ENCODE measurements at places on chromosomes 3 and 15.

GRCh38 chr3:95311272-95311671 is 1248.4 kb downstream of the NSUN3 start:
- no peaks in the 10 kb centered on the region for H3K36me3 ChIP-seq
- no peaks in the 10 kb centered on the region for H3K27me3 ChIP-seq

GRCh38 chr3:113590983-113591382 is 58.6 kb downstream of the SIDT1 start:
- no peak overlapping the region for H3K4me3 ChIP-seq
- no peak for DNase-seq
- no peaks in the 10 kb centered on the region for H3K36me3 ChIP-seq
- H3K27ac ChIP-seq = no peak overlapping the region
- no peaks in the 10 kb centered on the region for H3K27me3 ChIP-seq

DNA sequence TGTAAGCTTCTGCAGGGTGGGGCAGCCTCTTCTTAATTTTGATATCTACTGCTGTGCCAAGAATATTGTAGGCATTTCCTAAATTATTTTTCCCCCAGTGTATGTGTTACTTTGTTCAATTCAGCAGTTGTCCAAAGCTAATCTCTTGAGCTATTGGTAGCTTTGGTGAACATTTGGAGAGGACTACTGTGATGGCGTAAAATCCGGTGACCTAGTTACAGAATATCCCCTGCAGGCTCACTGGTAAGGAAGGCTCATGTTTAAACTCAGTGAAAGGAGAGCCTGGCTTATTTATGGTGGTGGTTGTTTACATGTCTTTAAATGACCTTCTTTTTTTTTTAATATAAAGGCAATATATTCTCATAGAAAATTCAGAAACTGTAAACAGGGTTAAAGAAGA is 105.6 kb downstream of the LPP start:
- no peaks in the 10 kb centered on the region for H3K27me3 ChIP-seq
- H3K36me3 ChIP-seq = no peaks in the 10 kb centered on the region
- no peak for DNase-seq
- no peak overlapping the region for H3K27ac ChIP-seq
- no peak overlapping the region for H3K4me3 ChIP-seq

- DNase-seq = no peak
- no peak overlapping the region for H3K4me3 ChIP-seq
- no peaks in the 10 kb centered on the region for H3K4me1 ChIP-seq
- H3K27me3 ChIP-seq = no peaks in the 10 kb centered on the region
- no peaks in the 10 kb centered on the region for H3K36me3 ChIP-seq
These were observed 274.1 kb downstream of the OTOL1 start for GRCh38 chr3:161770484-161771386.

GRCh38 chr15:45441686-45442085 is 63.3 kb upstream of the GATM start:
- H3K27me3 ChIP-seq = no peaks in the 10 kb centered on the region
- no peak overlapping the region for H3K4me3 ChIP-seq
- peaks cover 4% of the 10 kb centered on the region for H3K4me1 ChIP-seq
- no peak overlapping the region for H3K27ac ChIP-seq

DNA sequence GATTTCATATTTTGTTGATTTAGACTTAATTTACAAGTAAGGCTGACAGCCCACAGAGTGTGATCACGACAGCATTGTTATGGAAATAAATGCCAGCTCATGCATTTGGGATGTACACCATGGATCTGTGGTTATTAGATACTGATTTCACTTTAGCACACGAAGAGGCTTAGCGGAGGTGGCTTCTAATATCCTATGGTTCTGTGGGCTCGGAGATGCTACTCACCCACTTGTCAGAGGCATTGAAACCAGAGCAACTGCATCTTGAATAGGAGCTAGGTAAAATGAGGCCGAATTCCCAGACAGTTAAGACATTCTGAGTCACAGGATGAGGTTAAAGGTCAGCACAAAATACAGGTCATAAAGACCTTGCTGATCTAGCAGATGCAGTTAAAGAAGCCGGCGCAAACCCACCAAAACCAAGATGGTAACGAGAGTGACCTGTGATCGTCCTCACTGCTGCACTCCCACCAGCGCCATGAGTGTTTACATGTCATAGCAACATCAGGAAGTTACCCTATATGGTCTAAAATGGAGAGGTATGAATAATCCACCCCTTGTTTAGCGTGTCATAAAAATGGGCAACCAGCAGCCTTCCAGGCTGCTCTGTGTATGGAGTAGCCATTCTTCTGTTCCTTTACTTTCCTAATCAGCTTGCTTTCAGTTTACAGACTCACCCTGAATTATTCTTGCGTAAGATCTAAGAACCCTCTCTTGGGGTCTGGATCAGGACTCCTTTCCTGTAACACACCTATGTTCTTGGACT is 117.5 kb downstream of the PGPEP1L start:
- peak; percentile 54 for DNase-seq
- peak overlapping the region; percentile 87 for H3K27ac ChIP-seq
- no peaks in the 10 kb centered on the region for H3K36me3 ChIP-seq
- H3K4me3 ChIP-seq = no peak overlapping the region
- peaks cover 12% of the 10 kb centered on the region for H3K4me1 ChIP-seq
- H3K27me3 ChIP-seq = no peaks in the 10 kb centered on the region

DNA sequence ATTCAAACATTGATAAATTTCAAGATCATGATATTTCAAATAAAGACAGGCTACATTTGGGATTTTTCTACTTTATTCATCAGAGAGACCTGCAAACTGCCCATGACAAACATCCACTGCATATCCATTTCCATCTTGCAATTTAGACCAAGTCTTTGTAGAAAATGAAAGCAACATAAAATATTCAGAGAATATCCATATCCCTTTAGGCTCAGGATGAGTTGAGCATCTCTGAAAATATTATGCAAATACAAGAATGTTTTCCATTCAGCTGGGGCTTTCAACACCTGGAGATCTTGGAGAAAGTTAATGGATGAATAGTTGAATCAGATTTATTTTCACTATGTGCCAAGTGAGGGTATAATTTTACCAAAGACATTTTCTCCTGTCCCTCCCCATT is 103.4 kb downstream of the TUSC7 start:
- no peaks in the 10 kb centered on the region for H3K36me3 ChIP-seq
- no peaks in the 10 kb centered on the region for H3K27me3 ChIP-seq
- H3K27ac ChIP-seq = no peak overlapping the region
- H3K4me3 ChIP-seq = no peak overlapping the region
- no peak for DNase-seq
- peaks cover 7% of the 10 kb centered on the region for H3K4me1 ChIP-seq

- no peak for DNase-seq
- no peak overlapping the region for H3K4me3 ChIP-seq
- H3K36me3 ChIP-seq = no peaks in the 10 kb centered on the region
- H3K27ac ChIP-seq = no peak overlapping the region
These were observed 76.4 kb upstream of the STT3B start for GRCh38 chr3:31456373-31456772.

- no peaks in the 10 kb centered on the region for H3K36me3 ChIP-seq
- H3K4me3 ChIP-seq = no peak overlapping the region
- DNase-seq = no peak
- peaks cover 7% of the 10 kb centered on the region for H3K4me1 ChIP-seq
- no peaks in the 10 kb centered on the region for H3K27me3 ChIP-seq
- no peak overlapping the region for H3K27ac ChIP-seq
These were observed 14.3 kb downstream of the BHLHE40 start for GRCh38 chr3:4993276-4994143.

GRCh38 chr3:53156368-53156834 is 4.6 kb upstream of the PRKCD start:
- H3K4me3 ChIP-seq = no peak overlapping the region
- no peak overlapping the region for H3K27ac ChIP-seq
- no peaks in the 10 kb centered on the region for H3K36me3 ChIP-seq
- peaks cover 28% of the 10 kb centered on the region for H3K4me1 ChIP-seq
- no peaks in the 10 kb centered on the region for H3K27me3 ChIP-seq

GRCh38 chr3:61631108-61631769 is 69.9 kb downstream of the PTPRG start:
- no peak for DNase-seq
- H3K27ac ChIP-seq = no peak overlapping the region
- H3K36me3 ChIP-seq = no peaks in the 10 kb centered on the region

DNA sequence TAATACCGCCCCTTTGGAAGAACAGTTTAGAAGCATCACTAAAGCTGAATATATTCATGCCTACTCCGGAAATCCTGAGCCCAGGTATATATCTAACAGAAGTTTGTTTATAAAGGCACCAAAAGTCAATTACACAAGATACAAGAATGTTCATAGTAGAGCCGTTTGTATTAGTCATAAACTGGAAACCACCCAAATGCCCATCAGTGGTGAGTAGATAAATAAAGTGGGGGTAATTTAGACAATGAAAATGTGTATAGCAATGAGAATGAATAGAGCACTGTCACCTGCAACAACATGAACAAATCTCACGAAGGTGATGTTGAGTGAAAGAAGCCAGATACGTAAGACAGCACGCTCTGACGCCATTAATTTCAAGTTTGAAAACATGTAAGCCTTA is 68.3 kb upstream of the GLCE start:
- no peak for DNase-seq
- H3K27ac ChIP-seq = no peak overlapping the region
- H3K4me3 ChIP-seq = no peak overlapping the region
- H3K4me1 ChIP-seq = no peaks in the 10 kb centered on the region

DNA sequence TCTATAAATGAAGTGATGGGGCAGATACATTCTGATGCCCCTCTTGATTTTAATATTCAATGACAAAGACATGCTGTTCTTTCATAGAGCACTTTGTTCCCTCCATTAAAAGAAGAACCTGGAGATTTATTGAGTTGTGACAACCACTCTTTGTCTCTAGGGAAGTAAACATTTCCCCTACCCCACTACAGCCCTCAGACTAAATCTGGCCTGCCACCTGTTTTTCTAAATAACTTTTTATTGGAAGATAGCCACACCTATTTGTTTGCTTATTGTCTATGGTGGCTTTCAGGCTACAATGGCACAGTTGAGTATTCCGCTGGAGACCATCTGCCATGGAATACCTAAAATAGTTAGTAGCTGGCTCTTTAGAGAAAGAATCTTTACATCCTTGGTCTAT is 41.2 kb upstream of the ZNF385D start:
- no peaks in the 10 kb centered on the region for H3K4me1 ChIP-seq
- no peak overlapping the region for H3K27ac ChIP-seq
- no peak overlapping the region for H3K4me3 ChIP-seq
- H3K36me3 ChIP-seq = no peaks in the 10 kb centered on the region
- DNase-seq = no peak

- no peaks in the 10 kb centered on the region for H3K36me3 ChIP-seq
- H3K4me3 ChIP-seq = no peak overlapping the region
- H3K4me1 ChIP-seq = no peaks in the 10 kb centered on the region
- no peak overlapping the region for H3K27ac ChIP-seq
- DNase-seq = no peak
- H3K27me3 ChIP-seq = no peaks in the 10 kb centered on the region
These were observed 233.2 kb upstream of the SEMA6D start for GRCh38 chr15:47484059-47484458.

- H3K4me3 ChIP-seq = no peak overlapping the region
- H3K4me1 ChIP-seq = no peaks in the 10 kb centered on the region
- no peaks in the 10 kb centered on the region for H3K36me3 ChIP-seq
- no peaks in the 10 kb centered on the region for H3K27me3 ChIP-seq
- peak; percentile 84 for DNase-seq
- no peak overlapping the region for H3K27ac ChIP-seq
These were observed 207.1 kb downstream of the TBC1D2B start for GRCh38 chr15:77870195-77871065.

DNA sequence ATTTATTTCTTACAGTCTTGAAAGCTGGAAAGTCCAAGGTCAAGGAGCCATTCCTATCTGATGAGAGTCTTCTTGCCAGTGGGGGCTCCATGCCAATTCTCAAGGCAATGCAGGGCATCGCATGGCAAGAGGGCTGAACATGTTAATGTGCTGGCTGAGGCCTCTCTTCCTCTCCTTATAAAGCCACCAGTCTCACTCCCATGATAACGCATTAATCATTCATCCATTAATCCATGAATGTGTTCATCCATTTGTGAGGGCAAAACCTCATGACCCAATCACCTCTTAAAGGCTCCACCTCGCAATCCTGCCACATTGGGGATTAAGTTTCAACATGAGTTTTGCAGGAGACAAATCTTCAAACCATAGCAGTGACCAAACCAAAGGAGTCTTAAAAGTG is 118.3 kb downstream of the PROS1 start:
- H3K27ac ChIP-seq = no peak overlapping the region
- H3K4me1 ChIP-seq = no peaks in the 10 kb centered on the region
- no peak for DNase-seq
- no peaks in the 10 kb centered on the region for H3K27me3 ChIP-seq

DNA sequence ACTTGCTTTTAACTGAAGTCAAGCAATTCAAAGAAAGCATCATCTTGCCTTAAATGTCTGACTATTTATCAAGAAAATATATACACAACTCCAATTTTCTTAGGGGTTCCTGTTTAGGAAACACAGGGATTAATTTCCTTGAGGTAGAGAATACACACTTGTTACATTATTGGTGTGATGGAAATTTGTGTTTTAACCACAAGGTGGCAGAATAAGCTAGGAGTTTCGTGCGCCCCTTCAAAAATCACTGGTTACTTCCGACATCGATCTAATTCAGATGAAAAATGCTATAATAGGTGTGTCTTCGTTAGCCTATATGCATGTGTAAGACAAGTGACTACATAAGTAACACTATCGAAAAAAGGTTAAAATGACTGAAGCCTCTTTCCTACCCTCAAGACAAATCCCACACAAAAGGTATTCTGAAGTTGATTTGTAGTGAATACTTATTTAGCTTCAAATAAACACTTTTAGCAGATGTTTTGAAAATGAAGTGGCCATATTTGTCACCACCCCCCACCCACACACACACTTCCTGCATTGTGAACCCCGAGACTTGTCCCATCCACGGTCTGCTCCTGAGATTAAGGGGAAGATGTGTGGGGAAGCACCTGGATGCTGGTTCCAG is 246.5 kb downstream of the ROBO1 start:
- peak; percentile 57 for DNase-seq
- H3K4me1 ChIP-seq = no peaks in the 10 kb centered on the region
- no peak overlapping the region for H3K4me3 ChIP-seq
- no peak overlapping the region for H3K27ac ChIP-seq
- H3K27me3 ChIP-seq = no peaks in the 10 kb centered on the region

- no peaks in the 10 kb centered on the region for H3K36me3 ChIP-seq
- no peaks in the 10 kb centered on the region for H3K27me3 ChIP-seq
These were observed 113.8 kb downstream of the FRMD5 start for GRCh38 chr15:44081026-44082013.

DNA sequence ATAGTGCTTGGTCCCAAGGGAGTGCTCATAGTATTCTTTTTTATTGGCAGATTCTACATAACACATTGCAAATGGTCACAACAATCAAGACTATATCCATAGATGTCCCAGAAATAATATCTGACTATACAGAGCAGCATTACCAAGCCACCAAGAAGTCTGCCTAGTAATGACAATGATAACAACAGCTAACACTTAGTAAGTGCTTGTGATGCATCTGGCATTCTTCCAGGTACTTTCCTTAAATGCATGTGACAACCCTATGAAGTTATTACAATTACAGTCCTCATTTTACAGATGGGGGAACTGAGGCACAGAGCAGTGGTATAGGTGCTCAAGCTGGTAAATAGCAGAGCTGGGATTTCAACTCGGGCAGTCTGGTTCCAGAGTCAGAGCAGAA is 49.6 kb upstream of the ICE2 start:
- DNase-seq = no peak
- H3K27me3 ChIP-seq = no peaks in the 10 kb centered on the region
- no peaks in the 10 kb centered on the region for H3K4me1 ChIP-seq
- no peak overlapping the region for H3K4me3 ChIP-seq
- no peak overlapping the region for H3K27ac ChIP-seq
- H3K36me3 ChIP-seq = no peaks in the 10 kb centered on the region

All from hepatocyte (in vitro differentiated cells).